ENCODE measurements at places on chromosomes 12 and 14. TPM values are rescaled to one million over a fixed set of nuclear protein-coding genes. Genes with fewer than 3 reads are reported as not detected.
A peak's percentile ranks its signal among the peaks of the same experiment; 100 is the strongest.

- DNase-seq, result no peak
Measured at GRCh38 chr14:101187816-101188570, 284.5 kb upstream of the RTL1 start.

The ADIPOR2 gene
- total RNA-seq, result 58.5 TPM

The CACNA2D4 gene
- total RNA-seq, result 12.6 TPM

DNA sequence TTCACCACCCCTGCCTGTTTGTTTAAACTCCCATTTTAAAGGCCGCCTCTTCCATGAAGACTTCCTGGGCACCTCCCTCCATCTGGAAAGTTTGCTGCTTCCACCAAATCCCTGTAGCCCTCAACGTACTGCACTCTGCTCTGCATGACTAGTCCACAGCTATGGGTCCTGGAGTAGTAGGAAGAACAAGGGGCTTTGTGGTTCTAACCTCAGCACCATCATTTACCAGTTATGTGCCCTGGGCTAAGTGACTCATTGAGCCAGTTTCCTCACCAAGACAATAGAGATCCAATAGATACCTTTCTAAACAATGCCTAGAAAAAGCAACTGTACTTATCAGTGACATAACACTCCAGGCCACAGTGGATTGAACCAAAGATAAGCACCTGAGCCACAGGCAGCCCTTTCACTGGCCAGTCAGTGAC is 8.5 kb upstream of the LTBP2 start:
- no peak for DNase-seq

DNA sequence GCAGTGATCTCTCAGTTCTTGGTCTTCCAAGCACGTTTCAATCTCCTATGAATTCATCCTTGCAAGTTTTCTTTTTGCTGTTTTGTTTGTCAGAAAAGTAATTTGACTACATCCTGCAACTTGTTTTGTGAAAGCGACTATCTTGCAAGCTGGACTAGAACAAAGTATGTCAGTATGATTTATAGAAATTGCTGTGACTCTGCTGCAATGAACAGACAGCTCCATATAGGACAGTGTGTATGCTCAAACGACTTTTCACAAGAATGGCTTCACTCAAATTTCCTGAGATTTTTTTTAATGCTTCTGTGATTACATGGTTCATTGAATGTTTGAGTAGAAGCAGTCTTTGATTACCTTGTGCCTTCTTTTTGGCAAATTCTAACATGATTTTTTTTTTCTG is 123.5 kb upstream of the TRHDE start:
- DNase-seq, result no peak

DNA sequence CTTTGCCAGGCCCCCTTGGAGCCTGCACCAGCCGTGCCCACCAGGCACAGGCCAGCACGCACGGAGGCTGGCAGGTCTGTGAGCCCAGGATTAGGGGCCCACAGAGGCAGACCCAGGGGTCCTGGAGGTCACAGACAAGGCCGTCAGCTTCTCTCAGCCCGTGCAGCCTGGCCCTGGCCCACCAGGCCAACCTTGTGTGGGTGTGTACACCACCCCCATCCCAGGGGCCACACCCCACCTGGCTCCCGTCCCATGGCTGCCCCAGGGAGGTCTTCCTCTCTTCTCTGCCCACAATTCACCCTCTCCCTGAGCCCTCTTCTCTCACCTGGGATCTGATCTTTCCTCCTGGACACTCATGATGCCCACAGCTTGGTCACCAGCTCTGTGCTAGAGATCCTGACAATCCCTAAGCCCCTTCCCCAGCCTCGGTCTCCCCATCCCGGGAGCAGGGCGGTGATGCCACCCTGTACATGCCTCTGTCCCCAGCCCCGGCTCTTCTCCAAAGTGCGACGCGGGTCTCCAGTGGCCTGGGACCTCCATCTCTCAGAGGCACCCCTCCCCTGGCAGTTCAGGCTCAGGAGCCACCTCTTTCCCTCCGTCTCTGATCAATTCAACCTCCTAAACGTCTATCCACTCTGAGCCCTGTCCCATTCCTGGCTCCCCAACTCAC is 31.1 kb upstream of the GPR132 start:
- DNase-seq, result no peak

The JPH4 gene
- 0.23 TPM for total RNA-seq

- peak; percentile 81 for DNase-seq
Measured at GRCh38 chr14:68922201-68922621, 56.9 kb downstream of the ACTN1 start.

DNA sequence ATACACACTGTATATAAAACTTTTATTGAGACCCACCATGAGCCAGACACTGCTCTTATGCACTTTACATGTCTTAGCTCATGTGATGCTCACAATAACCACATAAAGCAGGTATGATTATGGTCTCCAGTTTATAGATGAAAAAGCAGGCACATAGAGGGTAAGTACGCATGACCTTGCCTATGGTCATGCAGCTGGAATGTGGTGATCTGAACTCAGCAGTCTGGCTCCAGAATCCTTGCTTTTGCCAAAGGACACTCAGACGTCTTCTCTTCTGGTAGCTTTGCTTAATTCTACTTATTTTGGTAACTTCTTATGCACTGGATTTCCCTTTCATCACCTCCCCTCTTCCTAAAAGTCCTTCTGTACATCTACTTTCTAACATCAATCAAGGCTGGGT is 103.3 kb upstream of the CRY1 start:
- no peak for DNase-seq

- no peak for DNase-seq
Measured at GRCh38 chr12:71214511-71215285, 56.9 kb upstream of the TSPAN8 start.

The TDRD9 gene
- 8.2 TPM for total RNA-seq

The CCDC196 gene
- total RNA-seq, result not detected

GRCh38 chr14:92012121-92012748 is 27.6 kb downstream of the TRIP11 start:
- no peak for DNase-seq

DNA sequence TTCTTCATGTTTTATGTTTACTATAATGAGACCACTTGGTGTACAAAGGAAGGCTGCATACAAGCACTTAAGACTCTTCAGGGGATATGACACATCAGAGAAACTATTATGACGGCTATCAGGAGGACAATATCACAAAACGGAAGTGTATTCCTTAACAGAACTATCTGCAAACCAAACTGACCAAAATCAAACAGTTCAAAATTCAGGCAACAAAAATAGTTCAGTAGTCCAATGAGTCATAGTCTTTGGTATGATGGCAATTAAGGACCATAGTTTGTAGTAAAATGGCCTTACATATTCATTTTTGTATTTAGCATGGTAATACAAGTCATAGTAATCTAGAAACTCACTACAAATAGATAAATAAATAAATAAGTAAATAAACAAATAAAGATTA is 1638.7 kb upstream of the SEL1L start:
- DNase-seq, result no peak

GRCh38 chr14:70857496-70857890 is 48.2 kb upstream of the MAP3K9 start:
- DNase-seq, result no peak

- DNase-seq, result peak; percentile 63
Measured at GRCh38 chr12:106760184-106760531, 14.3 kb upstream of the RIC8B start.

GRCh38 chr14:59688224-59689170 is 111.9 kb upstream of the CCDC175 start:
- DNase-seq, result peak; percentile 49

The GPRC5D gene
- total RNA-seq, result not detected
